Esophagus squamous epithelium (tissue), 5 donors: ENCODE measurements at places on chromosomes 1 and 21. TPM values are rescaled to one million over a fixed set of nuclear protein-coding genes. Genes with fewer than 3 reads are reported as not detected.

The IL19 gene
- total RNA-seq: not detected

The WNT3A gene
- total RNA-seq: 0.97 TPM

The AMIGO1 gene
- total RNA-seq: 0.92 TPM

GRCh38 chr1:198830412-198830811, 191.6 kb downstream of the PTPRC start:
- DNase-seq: no peak

GRCh38 chr1:22828484-22829308, 118.1 kb downstream of the EPHB2 start:
- no peak for DNase-seq

GRCh38 chr1:24018611-24019580, 38.8 kb upstream of the SRSF10 start:
- peak; percentile 10 for DNase-seq
